Hematopoietic multipotent progenitor cell treated with erythropoietin and hydrocortisone succinate and interleukin-3 and kit ligand, for 17 days (in vitro differentiated cells): ENCODE measurements at places on chromosomes 2 and 18.
A peak's percentile ranks its signal among the peaks of the same experiment; 100 is the strongest.

DNA sequence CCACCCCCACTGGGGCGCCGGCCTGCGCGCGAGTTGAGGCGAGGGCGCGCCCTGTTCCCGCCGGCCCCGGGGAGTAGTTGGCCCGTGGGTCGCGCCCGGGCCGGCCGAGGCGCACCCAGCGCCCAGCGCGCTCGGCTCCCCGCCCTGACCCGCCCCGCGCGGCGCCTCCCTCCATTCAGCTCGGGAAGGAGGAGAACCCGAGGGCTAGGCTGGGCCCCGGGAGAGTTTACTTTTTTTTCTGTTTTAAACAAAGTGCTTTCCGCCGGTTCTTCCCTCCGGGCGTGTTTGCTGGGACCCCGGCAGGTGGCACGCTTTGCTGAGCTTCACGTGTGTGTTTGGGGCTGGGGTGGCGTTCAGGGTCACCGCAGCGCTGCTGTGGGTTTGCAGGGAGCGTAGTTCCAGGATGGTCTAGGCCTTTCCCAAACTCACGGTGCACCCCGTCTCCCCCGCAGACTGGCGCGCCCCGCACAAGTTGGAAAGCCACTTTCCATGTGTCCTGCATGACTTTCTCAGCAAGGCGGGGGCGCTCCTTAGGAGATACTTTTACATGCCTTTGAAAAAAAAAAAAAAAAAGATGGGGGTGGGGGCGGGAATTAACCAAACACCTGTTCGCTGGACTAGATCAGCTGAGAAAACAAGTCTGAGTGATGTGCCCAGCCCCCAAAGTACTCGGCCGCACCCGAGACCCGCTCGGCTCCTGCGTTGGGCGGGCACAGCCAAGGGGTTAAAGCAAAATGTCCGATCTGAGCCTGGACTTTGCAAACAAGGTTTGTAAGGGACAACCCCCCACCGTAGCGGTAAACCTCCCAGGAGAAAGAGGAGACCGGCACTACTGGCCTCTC is 825 bp downstream of the ITGA6 start:
- no peak for DNase-seq

- peak; percentile 82 for DNase-seq
Measured at GRCh38 chr2:10072656-10073480, 7.3 kb downstream of the CYS1 start.

GRCh38 chr2:44748-45341 is 1.5 kb downstream of the FAM110C start:
- no peak for DNase-seq

- no peak for DNase-seq
Measured at GRCh38 chr2:196144513-196145126, 26.8 kb downstream of the STK17B start.

- no peak for DNase-seq
Measured at GRCh38 chr2:227804975-227805374, 8.7 kb upstream of the CCL20 start.

DNA sequence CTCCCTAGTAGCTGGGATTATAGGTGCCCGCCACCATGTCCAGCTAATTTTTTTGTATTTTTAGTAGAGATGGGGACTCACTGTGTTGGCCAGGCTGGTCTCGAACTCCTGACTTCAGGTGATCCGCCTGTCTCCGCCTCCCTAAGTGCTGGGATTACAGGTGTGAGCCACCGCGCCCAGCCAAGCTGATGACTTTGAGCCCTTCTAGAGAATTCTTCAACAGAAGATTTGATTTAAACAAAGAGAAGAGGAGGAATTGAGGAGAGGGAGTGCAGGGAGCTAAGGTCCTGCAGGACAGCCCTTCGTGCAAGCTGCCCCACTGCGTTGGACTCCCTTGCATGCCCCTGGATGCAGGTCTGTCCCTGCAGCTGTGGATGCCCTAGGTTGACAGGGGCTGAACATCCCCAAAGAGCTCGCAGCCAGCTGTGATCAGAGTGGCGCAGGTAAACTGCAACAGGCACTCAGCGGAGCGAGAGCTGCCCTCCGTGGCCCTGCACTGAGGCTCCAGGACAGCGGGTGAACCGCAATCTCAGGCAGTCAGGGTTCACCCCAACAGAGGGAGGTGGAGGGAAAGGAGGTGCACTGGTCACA is 13.7 kb downstream of the ADRA2B start:
- no peak for DNase-seq

GRCh38 chr2:158722266-158723105 is 72.6 kb upstream of the DAPL1 start:
- no peak for DNase-seq

- DNase-seq, result no peak
Measured at GRCh38 chr2:6827566-6828298, 38.0 kb downstream of the CMPK2 start.

DNA sequence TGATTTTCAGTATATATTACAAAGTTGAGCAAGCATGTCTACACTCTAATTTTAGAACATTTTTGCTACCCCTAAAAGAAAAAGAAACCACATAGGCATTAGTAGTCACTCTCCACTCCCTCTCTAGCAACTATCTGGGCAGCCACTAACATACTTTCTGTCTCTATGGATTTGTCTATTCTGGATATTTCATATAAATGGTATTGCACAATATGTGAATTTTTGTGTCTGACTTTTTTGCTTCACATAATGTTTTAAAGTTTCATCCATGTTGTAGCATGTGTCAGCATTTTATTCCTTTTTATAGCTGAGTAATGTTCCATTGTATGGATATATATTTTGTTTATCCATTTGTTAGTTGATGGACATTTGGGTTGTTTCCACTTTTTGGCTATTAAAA is 232.5 kb upstream of the CTAGE1 start:
- no peak for DNase-seq

DNA sequence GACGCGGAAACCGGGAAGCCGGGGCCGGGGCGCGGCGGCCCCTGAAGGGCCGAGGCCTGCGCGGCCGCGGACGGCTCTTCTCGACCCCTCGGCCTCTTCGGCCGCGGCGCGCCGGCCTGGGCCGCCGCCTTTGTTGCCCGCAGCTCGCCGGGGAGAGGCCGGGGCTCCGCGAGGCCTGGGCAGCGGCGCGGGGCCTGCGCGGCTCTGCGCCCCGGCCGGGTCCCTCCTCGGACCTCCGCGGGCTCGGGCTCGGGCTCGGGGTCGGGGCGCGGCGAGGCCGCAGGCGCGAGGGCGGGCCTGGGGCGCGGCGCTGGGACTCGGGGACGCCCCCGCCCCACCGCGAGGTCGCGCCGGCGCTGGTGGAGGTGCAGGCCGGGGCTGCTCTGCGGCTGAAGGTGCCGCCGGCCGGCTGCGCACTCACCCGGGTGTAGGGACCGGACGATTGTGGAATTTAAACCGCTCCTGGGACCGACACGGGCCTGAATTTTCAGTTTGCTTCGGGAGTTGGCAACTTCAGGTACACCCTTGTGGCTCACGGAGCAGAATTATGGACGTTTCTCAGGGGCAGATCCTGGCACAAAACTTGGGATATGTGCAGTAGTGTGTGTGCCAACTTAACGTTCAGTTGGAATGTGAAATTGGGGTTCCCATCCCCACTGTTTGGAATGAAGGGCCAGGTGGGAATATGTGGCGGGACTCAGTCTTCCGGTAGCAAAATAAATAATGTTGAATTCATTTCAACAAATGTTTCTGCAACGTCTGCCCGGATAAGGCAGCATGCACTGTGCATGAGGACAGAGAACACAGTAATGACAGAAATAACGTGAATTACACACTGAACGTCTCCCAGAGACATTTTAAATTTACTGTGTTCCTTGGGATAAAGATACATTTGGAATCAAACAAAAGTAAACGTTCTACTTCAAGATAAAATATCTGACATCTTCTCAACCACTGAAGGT is 787 bp downstream of the SOCS6 start:
- DNase-seq, result no peak

GRCh38 chr2:39266139-39266805 is 22.5 kb upstream of the CDKL4 start:
- no peak for DNase-seq

DNA sequence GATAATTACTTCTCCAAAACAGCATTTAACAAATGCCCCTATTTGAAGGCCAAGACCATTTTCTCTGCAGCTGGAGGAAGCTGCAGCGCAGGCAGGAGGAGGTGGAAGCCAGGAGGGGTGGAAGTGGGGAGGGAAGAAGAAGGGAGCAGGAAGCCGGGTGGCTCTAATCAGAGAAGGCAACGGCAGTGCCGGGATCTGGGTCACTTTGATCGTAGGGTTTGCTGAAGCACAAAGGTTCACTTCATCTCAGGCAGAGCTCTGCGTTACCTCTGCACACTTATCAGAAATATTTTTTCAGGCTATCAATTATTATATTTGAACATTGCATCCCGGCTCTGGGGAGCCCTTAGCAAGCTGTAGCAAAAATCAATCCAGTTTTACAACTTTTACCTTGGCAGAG is 315.8 kb upstream of the POU3F3 start:
- no peak for DNase-seq
